ENCODE measurements at places on chromosomes 11 and 22.

DNA sequence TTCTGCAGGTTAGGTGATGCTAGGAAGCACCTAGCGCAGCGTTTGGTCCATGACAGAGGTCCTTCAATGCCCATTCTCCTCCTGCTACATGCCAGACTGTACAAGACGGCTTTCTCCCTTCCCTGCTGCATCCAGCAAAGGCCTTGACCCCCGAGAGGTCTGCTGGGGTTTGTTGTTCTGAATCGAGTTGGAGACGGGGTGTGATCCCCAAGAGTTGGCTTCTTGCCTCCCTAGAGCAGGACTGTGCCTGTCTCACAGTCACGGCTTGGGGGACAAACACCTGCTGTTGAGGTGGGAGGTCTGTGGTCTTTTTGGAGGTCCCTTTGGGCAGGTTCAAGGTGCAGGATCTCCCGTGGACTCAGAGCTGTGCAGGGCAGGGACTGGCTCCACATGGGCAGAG lies 352.3 kb upstream of the B3GAT1 start:
- no peak for DNase-seq

DNA sequence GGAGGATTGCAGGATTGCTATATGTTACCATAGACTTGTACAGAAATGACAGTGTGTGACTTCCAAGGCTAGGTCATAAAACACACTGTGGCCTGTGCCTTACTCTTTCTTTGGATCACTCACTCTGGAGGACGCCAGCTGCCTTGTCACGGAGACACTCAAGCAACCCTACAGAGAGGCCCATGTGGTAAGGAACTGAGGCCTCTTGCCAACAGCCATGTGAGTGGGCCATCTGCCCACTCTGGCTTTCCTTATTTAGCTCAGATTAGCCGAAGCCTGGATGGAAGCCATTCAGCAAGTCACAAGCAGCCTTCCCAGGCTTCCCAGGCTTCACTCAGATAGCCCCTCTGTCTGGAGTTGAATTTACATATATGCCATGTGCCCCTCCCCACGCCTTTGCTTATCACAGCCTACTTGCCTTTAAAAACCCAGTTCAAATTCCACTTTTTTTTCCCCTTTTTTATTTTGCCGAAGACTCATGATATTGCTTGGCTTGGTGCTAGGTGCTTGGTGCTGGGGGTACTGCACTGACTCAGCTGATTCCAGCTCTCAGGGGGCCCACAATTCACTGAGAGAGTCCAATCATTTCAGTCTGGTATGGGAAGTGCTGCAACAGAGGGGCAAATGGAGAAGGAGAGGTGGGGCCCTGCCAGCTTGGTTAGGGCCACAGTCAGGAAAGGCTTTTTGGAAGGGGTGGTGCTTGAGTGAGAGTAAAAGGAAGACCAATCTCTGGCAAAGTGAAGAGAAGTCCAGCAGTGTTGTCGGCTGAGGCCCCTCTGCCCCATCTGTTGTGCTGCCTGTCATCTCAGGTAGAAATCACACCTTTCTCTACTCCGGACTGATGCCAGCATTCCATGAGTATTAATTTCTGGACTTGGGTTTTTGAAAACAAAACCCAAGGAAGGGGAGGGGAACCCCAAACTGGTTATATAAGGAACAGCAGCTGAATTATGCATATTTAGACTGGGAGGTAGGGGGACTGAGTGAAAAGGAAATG lies 14.5 kb upstream of the P4HA3 start:
- DNase-seq = peak; percentile 92

DNA sequence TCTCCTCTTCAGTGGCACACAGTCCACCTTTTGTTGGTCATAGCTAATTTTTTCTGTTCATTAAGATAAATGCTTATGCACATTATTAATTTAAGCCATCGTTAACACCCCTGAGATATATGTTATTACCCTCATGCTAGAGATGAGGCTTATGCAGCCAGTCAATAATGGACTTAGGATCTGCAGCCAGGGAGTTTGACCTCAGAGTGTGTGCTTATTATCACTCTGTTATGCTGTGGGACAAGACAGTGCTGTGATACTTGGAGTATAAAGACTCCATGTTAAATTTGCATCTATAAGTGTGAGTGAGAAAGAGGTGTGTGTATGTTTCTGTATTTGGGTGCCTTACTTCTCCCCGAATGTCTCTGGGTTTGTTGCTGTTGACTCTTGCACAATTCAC lies 969.3 kb downstream of the OPCML start:
- no peak for DNase-seq

DNA sequence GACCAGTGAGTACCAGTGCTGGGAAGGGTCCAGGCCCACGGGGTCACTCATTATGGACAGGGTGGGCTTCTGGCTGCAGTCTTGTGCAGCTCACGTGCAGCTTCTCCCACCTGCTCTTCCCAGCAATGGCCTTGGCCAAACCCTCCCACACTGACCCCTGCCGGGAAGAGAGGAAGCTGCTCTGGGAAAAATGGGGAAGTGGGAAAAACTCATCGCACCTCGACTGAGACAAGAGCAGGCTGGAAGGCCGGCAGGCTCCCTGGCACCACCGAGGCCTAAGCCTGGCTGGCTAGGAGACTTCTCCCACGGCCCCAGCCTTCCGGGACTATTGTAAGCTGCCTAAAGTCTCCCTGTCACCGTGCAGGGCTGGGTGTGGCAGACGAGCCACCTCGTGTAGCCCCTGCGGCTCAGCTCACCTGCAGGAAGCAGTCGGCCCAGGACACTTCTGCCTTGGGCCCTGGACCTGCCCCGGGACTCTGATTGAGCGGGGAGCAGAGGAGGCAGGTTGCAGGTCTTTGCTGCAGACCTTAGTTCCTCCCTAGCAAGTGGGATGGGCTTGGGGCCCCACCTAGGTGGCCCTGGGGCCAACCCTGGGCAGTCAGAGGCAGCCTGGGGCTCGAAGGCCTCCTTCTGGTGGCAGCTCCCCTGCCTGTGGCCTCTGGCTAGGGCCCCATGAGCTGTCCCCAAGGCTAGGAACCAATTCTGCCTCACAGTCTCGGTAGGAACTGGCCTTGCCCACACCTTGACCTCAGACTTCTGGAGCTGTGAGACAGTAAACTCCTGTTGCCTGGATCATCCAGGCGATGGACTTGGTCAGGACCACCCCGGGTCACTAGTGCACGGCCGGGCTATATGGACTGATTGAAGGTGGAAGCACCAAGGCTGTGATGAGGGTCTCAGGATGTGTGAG lies 23.1 kb downstream of the MRGPRG start:
- no peak for DNase-seq

DNA sequence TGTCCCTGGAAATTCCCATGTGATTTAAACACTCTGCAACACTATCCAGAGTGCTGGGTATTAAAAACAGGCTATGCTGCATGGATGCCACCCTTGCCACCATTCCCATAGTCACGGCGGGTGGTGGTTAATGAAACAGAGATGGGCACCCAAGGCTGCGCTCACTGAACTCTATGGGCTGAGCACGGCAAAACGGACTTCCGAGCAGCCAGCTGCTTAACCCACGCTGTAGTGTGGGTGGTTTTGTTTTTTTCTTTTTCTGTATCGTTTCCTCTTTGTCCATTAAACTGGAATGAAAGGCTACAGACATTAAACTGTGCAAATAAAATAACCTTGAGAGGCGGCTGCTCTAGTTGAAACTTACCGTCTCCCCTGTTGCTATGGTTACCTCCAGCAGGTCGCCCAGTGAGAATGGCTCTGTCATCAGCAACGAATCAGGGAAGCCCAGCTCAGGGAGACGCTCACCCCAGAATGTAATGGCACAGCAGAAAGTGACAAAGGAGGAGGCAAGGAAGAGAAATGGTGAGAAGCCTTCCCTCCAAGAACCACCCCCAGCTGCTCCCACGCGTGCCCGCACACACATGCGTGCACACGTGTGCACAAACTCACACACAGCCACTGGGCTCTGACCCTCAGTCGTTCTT lies 102.1 kb downstream of the C11orf91 start:
- no peak for DNase-seq

- DNase-seq = peak; percentile 65
Measured at GRCh38 chr22:49961005-49961600, 531 bp downstream of the PIM3 start.

GRCh38 chr22:17172029-17172833 lies 13.2 kb upstream of the HDHD5 start:
- peak; percentile 74 for DNase-seq

- DNase-seq = peak; percentile 10
Measured at GRCh38 chr22:47160781-47161520, 398.5 kb downstream of the TBC1D22A start.

DNA sequence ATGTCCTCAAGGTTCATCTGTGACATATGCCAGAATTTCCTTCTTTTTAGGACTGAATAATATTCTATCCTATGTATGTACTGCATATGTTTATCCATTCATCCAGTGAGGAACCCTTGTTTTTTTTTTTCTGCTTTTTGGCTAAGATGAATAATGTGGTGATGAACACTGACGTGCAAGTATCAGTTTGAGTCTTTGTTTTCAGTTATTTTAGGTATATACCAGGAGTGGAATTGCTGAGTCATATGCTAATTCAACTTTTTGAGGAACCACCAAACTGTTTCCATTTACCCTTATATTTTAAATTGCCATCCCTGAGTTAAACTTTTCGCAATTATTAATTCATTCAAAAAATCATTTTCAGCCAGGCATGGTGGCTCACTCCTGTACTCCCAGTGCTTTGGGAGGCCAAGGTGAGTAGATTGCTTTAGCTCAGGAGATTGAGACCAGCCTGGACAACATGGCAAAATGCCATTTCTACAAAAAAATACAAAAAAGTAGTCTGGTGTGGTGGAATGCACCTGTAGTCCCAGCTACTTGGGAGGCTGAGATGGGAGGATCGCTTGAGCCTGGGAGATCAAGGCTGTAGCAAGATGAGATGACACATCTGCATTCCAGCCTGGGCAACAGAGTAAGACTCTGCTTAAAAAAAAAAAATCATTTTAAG lies 64.2 kb downstream of the MICAL2 start:
- DNase-seq = no peak

Measured in Right ventricle myocardium superior (tissue), 1 donor.